SIG-M5 (cell line): ENCODE measurements at places on chromosomes 1 and 21.

- DNase-seq: no peak
These were observed 781 bp downstream of the PROX1 start for GRCh38 chr1:213988507-213989001.

DNA sequence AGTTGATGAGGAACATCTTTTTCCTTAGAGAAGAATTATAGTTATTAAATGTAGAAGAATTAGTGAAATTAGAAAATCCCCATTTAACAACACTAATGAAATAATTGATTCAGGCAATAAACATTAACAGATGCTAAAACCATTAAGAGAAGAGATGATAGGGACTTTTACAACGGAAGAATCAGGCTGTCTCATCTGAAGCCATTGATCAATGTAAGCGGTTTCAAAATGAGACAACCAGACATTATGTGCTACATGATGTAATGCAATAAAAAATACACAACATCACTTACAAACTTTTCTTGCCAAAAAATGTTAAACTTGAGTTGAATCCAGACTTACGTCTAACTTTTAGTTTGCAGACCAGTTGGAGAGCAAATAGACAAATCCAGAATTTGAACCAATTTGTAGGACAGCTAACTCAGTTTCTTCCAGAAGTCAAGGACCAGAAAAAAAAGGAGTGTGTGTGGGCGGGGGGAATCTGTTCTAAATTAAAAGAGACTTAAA lies 165.4 kb upstream of the DPT start:
- no peak for DNase-seq

DNA sequence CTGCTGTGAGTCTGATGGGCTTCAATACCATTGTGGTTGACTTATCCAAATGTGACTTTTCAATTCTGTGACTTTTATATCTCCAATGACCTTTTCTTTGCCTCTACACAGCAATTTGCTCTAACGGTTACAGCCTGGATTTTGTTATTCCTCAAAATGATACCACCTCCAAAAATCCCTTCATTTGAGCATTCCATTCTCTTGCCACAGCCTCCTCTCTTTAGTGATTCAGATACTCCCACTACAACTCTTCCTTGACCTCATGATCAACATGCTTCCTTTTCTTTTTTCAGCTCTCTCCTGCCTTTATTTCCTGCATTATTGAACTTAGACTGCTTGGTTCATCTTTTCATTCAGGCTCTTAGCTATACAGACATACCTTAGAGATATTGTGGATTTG lies 16.6 kb upstream of the IL19 start:
- DNase-seq: no peak

DNA sequence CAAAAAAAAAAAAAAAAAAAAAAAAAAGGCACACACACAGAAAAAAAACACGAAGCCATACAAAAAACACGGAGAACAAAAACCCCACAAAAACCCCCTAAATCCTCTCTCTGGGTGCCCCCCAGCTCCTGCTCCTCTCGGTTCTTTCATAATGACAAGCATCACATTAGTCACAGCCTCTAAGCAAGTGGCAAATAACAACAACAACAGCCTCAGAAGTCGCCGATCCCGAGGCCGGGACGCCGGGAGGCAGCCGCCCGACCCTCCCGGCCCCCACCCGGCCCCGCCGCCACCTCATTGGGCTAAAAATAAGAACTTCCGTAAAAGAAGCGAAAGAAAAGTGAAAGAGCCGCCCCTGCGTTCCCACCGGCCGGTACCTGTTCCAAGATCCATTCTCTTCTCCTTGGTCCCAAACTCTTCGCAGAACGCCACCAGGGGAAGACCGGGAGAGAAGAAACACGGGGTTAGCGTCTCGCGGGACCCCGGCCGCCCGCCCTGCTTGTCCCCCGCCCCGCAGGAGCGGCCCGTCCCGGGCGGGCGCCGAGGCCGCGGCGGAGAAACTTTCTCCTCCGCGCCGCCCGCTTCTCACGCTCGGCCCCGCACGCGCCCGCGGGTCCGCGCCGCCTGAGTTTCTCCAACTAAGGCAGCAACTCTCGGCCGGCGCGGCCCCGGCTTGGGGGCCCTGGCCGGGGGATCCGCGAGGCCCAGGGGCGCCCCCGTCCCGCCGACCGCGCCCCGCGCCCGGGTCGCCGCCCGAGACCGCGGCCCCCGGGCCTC lies 102.8 kb downstream of the CASZ1 start:
- DNase-seq: no peak

GRCh38 chr1:7572654-7573152 lies 198.4 kb upstream of the VAMP3 start:
- no peak for DNase-seq

DNA sequence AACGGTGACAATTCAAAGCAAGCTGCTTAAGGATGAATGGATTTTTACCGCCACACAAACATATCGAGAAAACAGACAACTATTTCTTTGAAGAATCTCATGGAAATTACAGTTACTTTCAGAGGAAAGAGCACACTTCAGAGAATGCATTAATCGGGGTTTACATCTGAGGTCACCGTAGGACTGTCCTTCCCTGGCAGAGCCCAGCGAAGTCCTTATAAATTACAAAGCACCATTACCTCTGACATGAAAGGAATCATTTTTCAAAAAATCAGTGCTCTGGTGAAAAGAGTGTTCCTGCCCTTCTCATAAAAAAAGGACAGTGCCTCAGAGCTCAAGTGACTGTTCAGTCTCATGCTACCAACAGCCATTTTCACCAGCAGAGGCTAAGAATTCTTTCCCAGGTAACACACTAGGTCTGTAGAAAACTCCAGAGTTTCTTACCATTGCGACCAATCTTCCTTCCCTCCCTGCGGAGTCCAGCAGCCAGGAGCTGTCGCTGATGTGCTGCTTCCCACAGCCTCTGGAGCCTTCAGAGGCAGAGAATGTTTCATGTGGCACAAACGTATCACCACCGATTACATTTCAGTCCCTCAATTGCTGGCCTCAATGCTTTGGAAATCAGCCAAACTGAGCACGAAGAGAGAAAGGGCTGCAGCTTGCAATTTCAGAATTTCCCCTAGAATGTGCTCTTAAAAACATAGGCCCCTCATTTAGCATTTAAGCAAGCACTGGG lies 75.4 kb downstream of the PLD5 start:
- DNase-seq: no peak

DNA sequence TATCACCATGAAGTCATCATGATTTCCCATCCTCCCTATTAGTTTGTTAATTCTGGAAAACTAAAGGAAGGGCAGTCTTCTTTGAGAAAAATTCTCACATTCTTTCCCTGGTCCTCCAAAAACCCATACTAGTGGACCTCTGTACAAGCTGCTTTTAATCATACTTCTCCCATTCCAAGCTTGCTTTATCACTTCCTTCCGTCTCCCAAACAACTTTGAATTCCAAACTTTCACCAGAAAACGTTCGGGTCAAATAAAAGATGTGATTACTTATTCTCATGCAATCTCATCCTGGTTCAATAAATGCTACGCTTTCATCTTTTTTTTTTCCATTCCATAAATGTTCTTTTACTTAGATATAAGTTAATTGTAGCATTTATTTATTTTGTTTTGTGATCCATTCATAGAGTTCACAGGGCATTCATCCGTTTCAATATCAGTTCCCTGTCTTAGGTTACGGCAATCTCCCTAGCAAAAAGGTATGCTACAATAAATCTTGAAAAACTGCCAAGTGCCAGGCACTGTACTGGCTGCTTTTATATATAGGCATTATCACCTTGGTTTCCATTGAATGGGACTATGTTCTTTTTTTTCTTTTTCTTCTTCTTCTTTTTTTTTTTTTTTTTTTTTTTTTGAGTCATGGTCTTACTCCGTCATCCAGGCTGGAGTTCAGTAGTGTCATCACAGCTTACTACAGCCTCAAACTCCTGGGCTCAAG lies 100.2 kb upstream of the GREM2 start:
- DNase-seq: no peak
